ENCODE measurements at places on chromosomes 7 and 10.

- DNase-seq: no peak
These were observed 10.8 kb upstream of the ZNF862 start for GRCh38 chr7:149827089-149827981.

GRCh38 chr7:141737118-141737835 is 881 bp upstream of the SSBP1 start:
- no peak for DNase-seq

- DNase-seq: no peak
These were observed 117.2 kb downstream of the PTPN20 start for GRCh38 chr10:47028466-47028865.

DNA sequence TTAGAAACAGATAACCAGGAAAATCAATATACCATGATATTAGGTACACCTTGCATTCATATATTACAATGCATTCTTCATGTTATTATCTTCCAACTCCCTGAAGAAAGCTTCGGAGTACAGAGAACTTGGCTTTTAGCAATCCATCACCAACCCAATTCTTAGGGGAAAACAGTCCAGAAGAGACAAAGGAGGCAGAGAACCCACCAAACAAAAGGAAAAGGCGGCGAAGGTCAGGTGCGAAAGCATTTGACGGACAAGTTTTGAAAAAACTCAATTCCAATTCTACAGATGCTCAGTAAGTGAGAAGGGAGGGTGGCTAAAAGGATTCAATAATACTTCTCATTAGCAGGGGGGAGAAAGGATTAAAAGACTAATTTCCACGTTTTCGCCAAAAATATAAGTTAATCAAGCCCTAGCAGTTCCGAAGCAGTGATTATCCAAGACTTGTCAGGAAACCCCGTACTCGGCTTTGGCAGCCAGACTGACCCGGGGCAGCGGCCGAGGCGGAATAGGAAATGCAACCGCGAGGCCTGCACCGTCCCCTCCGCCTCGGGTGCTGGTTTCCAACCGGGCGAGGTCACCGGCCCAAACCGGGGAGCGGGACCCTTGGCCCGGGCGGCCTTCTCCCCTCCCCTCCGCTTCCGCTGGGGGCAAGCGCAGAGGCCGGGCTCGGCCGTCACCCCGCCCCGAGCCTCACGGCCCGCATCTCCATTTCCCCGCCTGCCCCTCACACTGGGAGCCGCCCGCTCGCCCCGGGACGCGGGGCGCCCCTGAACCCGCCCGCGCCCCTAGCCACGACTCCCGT is 747 bp downstream of the GDI2 start:
- no peak for DNase-seq

DNA sequence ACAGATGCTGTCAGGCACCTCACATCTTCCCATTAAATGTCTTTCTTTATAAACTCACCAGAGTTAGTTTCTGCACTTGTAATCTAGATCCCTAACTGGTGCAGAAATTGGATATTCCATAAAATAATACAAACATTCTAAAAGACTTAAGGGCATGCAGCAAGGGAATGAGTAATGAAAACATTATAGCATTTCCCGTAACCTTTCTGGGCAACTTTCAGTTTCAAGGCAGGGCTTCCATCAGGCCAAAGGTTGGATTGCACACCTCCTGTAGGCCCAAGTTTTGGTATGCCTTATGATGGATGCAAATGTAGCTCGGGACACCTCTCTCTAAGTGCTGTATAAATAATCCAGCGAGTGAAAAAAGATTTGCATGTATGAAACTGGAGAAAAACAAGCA is 129.9 kb upstream of the LYZL2 start:
- no peak for DNase-seq

- no peak for DNase-seq
These were observed 81.5 kb upstream of the AFAP1L2 start for GRCh38 chr10:114485696-114486400.

DNA sequence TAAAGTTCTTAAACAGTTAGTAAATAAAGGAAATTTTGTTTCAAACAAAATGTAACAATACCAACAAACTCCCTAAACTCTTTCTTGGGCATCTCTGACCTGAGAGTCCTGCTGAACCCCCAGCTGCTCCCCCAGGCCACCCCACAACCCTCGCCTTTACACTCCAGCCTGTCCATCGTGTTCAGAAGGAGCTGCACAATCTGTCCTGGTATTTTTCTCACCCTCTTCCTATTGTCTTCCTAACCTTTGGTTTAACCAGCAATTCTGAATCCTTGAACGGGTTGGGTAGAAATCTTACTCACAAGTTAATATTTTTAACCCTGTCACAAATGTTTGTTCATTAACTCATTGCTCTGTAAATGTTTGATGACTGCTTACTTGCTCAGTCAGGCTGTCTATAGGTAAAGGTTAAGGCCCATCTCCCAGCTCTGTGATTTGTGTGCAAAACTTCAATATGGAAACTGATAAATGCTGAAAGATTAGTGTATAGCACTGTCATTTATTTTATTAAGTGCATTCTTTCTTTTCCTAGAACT is 16.8 kb downstream of the SFRP4 start:
- DNase-seq: no peak

DNA sequence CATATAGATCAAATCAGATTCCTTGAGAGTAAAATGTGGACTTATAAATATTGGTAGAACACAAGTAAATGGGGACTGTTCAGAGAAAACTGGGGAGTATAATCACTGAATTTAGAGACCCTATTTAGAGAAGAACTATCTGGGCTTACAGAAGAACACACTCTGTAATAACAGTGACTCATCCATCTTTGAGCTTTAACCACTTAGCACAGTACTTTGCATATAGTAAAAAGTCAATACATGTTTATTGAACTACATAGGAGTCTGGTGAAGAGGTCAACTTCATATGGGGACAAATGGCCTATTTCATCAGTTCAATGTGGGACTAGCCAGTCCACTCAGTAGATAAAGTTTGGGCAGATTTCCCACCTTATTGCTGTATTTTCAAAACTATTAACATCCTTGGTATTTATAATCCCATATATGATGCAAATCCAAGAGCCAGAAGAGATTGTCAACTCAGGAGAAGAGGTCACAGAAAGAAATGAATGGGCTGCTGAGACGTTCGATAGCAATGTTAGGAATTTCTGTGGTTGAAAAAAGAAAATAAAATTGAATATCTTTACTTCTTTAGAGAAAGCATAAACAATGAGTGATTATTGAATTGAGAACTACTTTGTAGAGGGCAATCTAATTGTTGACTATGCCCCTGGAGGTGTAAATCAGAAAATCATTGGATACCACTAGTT is 119.3 kb upstream of the CACNA2D1 start:
- DNase-seq: no peak

DNA sequence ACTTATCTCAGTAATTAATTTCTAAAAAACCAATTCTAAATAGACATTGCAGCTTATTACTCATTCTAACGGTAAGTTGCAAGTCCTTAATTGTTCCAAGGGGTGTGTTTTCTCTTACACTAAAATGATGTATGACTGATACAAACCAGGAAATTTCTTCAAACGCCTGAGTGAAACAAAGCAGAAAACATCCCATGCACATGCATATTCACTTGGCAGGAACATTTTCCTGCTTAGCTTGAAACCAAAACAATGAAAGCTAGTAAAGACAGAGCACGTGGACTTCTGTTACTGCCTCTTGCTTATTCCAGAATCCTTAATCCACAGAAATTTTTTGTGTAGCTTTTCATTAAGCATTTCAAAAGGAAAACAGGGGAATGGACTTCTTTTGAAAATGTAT is 187.7 kb downstream of the MTERF1 start:
- DNase-seq: no peak

GRCh38 chr7:121517591-121517990 is 121.5 kb upstream of the FAM3C start:
- no peak for DNase-seq

- DNase-seq: no peak
These were observed 27.9 kb downstream of the PAPOLB start for GRCh38 chr7:4833691-4834600.

GRCh38 chr7:131090188-131090587 is 237.5 kb upstream of the MKLN1 start:
- DNase-seq: no peak

DNA sequence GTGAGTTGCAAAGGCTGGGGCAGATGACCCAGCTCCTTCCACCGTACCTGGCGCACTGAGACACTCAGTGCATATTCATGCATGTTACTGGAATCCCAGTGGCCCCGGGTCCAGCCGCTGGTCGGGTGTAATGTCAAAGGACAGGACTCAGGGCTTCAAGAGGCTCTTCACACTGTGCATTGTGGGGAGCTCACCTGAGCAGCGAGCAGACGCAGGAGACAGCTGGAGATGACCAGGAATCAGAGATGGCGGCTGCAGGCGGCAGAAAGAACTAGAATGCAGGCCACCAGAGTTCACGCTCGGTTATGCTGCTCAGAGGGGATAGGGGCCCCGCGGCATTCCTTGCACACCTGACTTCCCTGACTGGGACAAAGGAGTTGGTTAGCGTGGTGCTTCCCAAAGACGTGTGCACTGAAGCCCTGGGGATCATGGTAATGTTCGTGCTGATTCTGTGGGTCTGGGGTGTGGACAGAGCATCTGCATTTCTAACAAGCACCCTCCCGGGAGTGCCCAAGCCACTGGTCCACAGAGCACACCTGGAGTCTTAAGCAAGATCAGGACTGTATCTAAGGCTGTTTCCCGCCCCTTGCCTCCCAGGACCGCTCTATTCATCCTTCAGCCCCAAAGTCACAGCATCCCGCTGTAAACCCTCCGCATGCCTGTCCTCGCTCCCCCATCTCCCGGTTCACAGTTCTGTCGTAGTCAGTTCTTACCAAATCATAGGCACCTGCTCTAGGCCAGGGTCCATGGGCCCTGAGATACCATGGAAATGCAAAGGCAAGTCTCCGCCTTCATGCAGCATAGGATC is 71.0 kb downstream of the MKI67 start:
- DNase-seq: no peak

- DNase-seq: no peak
These were observed 13.1 kb downstream of the PLEKHA1 start for GRCh38 chr10:122387572-122387971.

- DNase-seq: no peak
These were observed 163.1 kb downstream of the UBE2H start for GRCh38 chr7:129789652-129790051.

GRCh38 chr10:133324198-133324792 is 12.4 kb downstream of the CALY start:
- no peak for DNase-seq

GRCh38 chr10:101573885-101574753 is 13.9 kb downstream of the POLL start:
- no peak for DNase-seq

DNA sequence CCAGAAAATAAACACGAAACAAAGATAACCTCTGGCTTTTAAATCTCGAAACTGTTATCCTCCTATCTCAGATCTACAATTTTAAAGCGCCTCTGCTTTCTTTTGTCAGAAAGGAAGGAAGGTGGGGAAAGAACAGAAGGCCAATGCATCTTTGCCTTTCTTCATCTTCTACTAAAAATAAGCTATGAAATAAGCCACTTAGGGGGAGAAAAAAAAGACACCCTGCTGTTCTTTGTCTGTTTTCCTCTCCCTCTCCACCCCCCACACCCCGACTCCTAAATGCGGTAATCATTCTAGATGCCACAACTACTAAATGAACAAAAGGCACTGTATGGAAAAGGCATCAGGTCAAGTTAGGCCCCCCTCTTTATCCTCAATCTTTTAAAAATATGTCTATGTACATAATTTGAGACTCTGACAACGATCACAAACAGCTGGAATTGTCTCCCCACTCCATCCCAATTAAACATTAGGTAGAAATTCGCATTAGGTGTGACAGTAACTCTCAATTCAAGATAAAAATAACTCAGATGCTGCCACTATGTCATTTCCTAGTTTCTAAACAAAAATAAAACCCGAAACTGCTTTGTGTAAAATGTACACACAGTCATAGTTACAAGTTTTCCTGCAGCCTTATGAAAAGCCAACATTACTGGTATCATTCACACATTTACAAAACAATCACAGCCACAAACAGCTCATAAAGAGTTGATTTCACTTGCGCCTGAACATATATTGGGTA is 2.4 kb downstream of the UBE2H start:
- DNase-seq: no peak

GRCh38 chr10:131494451-131494850 is 182.9 kb upstream of the TCERG1L start:
- no peak for DNase-seq

DNA sequence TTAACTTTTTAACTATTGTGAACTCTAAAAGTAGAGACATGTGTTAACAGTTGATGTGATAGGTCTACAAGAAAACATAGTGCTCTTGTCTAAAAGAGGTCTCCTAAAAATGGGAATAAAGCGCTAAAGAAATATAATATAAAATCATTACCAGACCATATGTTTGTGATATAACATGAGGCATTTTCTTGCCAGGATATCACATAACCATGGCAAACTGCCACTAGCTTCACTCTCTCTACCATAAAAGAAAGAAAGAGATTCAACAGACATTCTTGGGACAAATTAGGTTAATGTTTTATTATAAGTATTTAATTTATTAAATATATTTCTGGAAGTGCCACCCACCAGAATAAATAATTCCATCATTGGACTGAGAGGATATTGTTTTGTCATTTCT is 115.0 kb downstream of the TMEM26 start:
- DNase-seq: no peak

GRCh38 chr10:86065711-86066251 is 300.8 kb downstream of the GRID1 start:
- DNase-seq: no peak

DNA sequence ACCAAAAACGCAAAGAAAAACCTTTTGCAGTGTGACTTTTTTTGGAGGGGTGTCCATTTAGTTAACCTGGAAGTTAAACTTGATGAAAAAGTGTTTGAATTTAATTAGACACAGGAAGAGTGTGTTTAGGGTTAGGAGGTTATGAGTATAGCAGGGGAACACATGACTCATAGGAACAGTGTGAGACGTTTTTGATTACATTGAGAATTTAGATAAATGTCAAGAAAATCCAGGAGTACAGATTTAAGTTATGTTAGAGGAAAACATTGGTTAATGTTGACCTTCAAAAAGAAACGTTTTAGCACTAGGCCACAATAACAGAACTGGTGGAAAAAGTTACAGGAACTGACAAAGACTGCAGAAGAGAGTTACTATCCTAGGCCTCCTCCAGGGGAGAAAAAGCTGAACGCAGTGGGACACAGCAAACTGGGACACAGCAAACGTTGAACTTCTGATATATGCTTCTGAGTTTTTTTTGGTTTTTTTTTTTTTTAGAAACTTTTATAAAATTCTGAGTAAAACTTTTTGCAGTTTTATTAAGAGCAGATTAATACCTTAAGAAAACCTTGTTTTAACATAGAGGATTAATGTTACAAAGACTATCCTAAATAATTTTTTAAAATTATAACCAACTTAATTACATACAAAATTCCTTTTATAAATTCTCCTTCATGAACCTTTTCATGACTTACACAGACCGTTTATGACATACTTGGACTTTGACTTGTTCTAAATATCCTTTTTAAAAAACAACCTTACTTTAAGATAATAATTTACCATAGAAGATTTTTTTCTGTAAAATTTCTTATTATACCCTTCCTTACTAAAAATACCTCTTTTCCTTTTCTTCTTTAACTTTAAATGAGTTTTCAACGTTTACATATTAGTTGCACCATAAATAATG is 22.2 kb downstream of the LANCL2 start:
- DNase-seq: no peak

- DNase-seq: peak; percentile 31
These were observed 31.9 kb upstream of the GUSB start for GRCh38 chr7:66013938-66014337.
